ENCODE measurements at places on chromosomes 6 and 20.
A peak's percentile ranks its signal among the peaks of the same experiment; 100 is the strongest.

DNA sequence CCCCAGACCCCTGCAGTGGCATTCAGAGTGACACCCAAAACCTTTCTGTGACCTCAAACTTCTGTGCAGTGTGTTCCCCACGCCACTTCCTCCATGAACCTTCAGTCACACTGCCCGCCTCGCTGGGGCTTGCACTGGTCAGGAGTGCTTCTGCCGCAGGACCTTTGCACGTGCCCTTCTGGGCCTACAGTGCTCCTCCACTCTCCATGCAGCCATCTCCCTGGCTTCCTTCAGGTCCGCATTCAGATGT lies 27.1 kb downstream of the SYNJ2 start:
- no peak for DNase-seq

DNA sequence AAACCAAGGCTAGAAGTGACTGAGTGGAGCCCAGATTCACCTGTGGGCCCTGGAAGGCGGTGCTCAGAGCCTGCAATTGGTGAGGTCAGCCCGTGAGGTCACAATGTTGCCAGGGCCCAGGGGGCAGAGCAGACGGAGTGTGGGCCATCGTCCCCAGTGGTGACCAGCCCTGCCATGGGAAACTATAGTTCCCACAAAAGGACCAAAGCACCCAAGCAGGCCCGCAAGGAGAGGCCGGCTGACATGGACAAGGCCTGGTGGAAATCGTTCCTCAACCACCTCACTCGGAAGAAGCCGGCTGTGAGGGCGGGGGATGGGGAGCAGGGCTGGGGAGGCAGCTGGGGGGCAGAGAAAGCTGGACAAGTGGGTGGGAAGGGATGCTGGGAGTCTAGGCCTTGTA lies at the start of gene C20orf144:
Gene C20orf144 (plus strand): TSS at position 156 of the 400 bp plus-strand sequence. CDS start 19 bp downstream, at position 175.
- DNase-seq: no peak

- DNase-seq: peak; percentile 17
These were observed 365.6 kb downstream of the FARS2 start for GRCh38 chr6:5626727-5627426.

- DNase-seq: no peak
These were observed 176.1 kb downstream of the SMOC2 start for GRCh38 chr6:168616816-168617765.

- no peak for DNase-seq
These were observed 35.5 kb upstream of the AFDN start for GRCh38 chr6:167791091-167791779.

DNA sequence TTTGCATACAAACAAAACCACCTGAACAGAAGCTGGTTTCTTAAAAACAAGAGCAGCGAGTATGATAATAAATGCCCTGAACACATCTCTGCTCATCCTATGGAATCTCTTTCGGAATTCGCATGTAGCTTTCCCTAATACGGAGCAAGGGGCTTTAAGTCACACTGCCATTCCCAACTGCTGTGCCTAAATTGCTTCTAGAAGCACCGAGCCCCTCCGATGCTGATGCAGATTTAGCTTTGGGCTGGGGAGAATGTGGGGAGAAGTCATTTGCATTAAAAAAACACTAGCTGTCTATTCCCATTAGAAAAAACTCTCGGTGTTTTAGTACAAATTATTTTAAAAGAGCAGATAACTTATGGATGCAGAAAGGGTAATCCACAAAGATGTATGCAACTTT lies 76.9 kb downstream of the CD83 start:
- DNase-seq: no peak

GRCh38 chr6:29933955-29934354 lies 8.4 kb upstream of the HLA-A start:
- DNase-seq: no peak
